ENCODE measurements at places on chromosomes 6 and 20.

DNA sequence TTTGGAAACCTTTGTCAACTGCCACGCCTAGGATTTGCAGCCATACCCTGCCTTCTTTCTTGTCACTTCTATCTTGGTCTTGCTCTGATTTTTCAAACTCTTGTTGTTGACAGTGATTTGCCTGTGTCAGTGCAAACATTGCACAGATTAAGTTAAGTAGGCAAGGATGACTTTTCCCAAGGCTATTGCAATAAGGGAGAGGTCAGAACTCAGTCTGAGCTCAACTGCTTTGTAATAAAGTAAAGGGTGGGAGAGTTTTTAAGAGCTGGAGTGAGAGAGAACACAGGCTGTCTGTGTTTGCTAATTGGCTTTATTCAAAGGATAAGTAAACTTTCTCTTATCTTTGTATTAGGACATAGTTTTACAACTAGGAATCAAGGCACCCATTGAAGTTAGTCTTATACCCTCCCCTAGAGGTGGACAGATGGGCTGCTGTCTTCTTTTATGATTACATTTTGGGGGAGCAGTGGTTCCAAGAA is 448.6 kb downstream of the PHF3 start:
- DNase-seq: no peak

GRCh38 chr6:151679081-151679480 is 128.4 kb upstream of the ESR1 start:
- peak; percentile 69 for DNase-seq

GRCh38 chr6:4401408-4402368 is 266.3 kb upstream of the ECI2 start:
- DNase-seq: no peak

- no peak for DNase-seq
Measured at GRCh38 chr6:15044146-15044882, 201.6 kb upstream of the JARID2 start.

DNA sequence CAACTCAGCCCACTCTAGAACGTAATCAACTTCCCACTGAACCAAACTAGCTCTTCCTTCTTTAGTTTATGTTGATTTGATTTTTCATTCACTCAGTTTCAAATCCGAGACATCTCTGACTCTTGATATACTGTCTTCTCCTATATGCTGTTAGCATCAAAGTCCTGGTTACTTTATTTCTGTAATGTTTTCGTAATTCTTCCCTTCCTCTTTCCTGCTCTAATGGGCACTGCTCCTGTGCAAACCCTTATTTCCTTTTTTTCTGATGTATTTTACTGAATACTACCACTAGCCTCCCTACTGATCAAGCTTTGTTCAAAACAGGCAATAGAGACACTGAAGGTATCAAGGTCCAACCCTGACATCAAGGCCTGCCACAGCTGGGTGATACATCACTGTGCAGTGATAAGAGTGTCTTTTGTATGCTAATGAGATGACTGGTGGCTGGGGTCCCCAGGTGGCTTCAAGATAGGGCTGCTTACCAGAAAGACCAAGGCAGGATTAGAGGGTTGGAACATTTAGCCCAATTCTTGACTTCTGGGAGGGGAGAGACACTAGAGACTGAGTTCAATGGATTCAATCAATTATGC is 95.2 kb downstream of the KIF13A start:
- DNase-seq: no peak

- DNase-seq: no peak
Measured at GRCh38 chr20:46291401-46291800, 16.9 kb downstream of the CDH22 start.

DNA sequence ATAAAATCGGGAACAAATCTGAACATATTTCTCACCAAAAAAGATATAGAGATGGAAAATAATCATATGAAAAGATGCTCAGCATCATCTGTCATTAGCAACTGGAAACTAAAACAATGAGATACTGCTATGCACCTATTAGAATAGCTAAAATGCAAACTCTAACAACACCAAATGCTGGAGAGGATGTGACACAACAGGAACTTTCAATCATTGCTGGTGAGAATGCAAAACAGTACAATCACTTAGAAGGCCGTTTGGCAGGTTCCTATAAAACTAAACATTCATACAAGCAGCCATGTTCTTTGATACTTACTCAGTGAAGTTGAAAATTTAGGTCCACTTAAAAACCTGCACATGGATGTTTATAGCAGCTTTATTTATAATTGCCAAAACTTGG is 67.0 kb downstream of the FAM50B start:
- DNase-seq: no peak

DNA sequence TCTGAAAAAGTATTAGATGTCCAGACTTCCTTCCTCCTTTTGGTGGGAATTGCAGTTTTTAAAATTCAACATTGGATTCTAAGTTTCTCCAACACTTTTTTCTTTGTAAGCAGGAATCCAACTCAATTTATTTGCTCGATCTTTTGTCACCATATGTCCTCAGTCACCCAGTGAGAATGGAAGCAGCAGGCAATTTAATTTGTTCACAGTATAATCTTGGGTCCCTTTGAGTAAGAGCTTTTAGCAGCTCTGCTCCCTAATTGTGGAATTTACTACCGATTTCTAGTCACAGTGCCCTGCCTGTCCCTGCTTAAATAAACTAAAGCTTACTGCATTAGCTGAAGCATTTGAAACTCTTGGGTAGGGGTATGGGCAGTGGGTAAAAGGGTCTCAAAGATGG is 98.6 kb downstream of the BTBD3 start:
- DNase-seq: no peak

Data from activated CD4-positive, alpha-beta T cell treated with anti-CD3 and anti-CD28 coated beads for 36 hours (primary cell).